ENCODE measurements at places on chromosomes 7 and 10.

GRCh38 chr10:97012470-97012869, 173.3 kb downstream of the SLIT1 start:
- DNase-seq = no peak

DNA sequence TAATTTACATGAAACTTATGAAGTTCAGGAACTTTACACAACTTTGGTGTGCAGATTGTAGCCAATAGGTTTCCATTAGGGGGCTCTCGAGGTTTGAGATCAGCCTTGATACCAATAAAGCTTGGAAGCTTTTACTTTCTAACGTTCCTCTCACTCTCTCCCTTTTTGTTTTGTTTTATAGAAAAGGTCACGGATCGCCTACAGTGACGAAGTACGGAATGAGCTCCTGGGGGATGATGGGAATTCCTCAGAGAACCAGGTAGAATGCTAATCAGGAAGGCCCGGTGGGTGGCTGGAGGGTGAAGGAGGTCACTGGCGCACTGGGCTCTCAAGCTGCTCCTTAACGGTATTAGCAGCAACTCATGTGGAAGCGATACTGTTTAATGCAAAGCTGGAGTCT, 79.9 kb downstream of the VTI1A start:
- DNase-seq = no peak

DNA sequence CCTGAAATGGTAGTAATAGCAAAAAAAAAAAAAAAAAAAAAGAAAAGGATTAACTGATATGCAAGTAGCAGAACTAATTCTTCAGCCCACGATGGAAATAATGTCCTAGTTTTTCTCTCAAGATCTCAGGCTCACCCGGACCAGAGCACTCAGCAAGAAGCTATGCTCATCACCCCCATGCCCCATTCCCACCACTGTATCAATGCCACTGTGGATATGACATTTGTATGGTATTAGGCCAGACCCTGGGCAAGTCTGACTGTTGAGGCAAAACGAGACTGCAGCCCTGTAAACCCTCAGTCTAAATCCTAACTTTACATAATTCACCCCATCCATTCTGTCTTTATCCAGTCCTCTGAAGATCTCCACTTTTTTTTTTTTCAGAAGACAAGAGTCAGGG, 186.1 kb upstream of the KLF14 start:
- no peak for DNase-seq

DNA sequence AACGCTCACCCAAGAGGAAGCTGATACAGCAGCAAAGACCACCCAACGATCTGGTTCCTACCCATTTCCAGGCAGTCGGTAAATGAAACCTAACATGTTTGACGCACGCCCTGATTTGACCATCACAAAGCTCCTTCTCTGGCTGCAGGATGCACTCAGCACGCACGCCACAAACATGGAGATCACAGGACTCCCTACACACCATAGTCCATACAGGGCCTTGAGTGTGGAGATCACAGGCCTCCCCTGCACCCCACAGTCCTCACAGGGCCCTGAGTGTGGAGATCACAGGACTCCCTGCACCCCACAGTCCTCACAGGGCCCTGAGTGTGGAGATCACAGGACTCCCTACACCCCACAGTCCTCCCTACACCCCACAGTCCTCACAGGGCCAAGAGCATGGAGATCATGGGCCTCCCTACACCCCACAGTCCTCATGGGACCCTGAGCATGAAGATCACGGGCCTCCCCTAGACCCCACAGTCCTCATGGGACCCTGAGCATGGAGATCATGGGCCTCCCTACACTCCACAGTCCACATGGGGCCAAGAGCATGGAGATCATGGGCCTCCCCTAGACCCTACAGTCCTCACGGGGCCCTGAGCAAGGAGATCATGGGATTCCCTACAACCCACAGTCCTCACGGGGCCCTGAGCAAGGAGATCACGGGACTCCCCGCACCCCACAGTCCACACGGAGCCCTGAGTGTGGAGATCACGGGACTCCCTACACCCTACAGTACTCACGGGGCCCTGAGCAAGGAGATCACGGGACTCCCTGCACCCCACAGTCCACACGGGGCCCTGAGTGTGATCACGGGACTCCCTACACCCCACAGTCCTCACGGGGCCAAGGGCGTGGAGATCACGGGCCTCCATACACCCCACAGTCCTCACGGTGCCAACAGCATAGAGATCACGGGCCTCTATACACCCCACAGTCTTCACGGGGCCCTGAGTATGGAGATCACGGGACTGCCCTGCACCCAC, 409.2 kb downstream of the DNAJB6 start:
- DNase-seq = no peak

DNA sequence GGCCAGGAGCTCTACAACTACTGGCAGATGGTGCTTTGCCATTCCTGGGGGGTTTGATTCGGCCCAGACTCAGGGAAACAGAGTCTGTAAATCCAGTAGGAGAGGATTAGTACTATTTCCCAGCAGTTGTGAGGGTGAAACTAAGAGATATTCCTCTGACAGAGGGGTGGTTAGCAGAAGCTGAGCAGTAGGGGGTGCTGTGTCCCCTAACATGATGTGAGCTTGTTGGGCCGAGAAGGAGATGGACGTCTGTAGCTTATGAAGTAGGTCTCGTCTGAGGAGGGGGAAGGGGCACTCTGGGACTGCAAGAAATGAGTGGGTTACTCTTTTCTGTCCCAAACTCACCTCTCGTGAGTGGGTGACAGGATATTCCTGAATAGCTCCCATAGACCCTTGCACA, 179.2 kb upstream of the MBL2 start:
- no peak for DNase-seq

GRCh38 chr7:98992076-98992475, 113.7 kb downstream of the TRRAP start:
- DNase-seq = no peak

DNA sequence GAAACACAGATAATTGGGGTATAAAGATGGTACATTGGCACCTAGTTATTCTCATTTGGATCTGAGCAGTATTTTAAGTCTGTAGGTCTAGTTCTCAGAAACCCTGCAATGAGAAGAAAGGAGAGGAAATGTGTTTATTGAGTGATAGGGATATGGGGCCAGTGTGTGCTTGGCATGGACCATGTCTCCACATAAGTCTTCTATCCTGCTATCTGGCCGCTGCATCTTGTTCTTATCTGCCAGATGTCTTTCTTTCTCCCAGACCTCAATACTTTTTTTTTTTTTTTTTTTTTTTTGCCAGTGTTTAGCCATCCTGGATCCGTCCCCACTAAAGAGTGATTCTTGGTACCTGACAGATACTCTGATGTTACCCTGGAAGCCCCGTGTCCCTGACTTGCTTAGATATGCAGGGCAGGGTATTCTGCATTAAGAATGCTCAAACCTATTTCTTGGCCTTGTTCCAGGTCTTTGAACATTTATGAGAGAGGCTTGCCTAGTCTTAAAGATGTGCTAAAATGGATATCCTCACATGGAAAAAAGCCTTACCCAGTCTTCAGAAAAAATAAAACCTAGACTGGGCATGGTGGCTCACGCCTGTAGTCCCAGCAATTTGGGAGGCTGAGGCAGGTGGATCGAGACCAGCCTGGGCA, 10.0 kb downstream of the MTURN start:
- no peak for DNase-seq

DNA sequence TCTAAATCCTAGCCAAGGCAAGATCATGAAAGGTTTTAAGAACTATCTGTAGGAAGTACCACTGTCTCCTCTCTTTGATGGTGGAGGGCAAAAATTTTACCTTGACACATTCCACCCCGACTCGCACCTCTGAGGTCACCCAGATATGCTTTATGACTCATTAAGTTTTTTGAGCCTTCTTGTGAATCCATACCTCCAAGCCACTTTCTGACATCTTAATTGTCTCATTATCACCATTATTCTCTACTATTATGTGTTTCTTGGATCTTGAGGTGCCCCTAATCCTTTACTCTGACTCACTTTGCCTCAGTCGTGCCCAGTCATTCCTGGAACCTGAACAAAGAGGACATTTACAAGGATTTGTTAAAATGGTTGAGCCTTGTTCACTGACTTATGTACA, 146.6 kb downstream of the RAPGEF5 start:
- DNase-seq = no peak

- DNase-seq = no peak
Observed at GRCh38 chr10:84200537-84201243, 6.4 kb downstream of the CDHR1 start.

DNA sequence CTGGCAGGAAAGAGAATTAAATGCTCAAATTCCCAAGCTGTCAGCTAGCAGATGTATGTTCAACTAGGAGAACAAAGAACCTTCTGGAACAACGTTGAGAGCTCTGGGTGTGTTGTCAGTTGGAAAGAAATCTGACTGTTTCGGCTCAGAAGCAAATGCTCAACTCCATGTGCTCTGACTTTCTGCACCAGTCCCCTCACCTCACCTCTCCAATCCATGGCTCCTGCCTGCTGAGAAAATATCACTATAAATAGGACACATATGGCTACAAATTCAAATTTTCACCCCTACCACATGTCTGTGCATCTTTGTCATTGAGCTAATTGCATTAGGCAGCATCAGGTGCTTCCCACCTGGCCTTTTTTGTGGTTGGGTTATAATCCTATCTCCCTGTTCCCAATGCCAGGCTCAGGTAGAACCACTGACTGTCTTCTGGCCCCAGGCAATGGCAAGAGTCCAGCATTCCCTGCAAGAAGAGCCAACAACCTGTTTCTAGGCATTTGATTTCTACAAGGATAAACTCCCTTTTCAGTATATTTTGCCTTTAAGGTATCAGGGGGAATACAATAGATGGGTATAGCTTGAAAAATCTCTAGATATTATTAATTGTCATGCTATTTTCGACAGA, 142.6 kb upstream of the LSM8 start:
- DNase-seq = no peak

DNA sequence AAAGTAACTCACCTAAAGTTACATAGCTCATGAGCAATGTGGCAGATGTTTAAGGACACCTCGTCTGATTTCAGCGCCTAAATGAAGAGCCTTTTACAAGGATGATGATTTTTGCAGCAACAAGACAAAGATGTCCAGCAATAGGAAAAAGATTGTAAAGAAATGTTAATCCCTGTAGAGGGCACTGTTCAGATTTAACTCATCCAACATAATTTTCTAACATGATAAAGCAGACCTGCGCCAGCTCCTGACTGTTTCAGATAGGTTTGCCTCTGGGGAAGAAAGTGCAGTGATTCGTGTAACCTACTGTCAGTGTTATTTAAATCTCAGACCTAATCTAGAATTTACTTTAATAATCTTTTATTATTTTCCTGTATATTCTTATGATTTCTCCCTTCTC, 595.2 kb downstream of the AUTS2 start:
- DNase-seq = no peak

DNA sequence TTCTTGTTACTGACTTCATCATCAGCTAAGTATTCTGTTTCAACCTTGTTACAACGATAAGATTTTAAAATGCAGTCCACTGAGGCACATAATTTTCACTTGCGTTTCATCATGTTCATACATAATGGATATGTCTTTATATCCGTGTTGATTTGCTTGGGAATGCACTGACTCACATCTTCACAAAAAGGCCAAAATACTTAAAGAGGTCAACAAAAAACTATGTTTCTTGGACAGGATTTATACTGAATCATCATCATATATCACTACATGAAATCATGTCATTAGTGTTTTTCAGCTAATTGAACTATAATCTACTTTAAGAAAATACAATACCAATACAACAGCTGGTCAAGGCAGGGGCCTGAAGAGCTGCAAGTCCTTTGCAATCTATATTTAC, 324.5 kb upstream of the KLF6 start:
- DNase-seq = no peak

- DNase-seq = peak; percentile 96
Observed at GRCh38 chr7:5425507-5426225, 2.0 kb upstream of the TNRC18 start.

DNA sequence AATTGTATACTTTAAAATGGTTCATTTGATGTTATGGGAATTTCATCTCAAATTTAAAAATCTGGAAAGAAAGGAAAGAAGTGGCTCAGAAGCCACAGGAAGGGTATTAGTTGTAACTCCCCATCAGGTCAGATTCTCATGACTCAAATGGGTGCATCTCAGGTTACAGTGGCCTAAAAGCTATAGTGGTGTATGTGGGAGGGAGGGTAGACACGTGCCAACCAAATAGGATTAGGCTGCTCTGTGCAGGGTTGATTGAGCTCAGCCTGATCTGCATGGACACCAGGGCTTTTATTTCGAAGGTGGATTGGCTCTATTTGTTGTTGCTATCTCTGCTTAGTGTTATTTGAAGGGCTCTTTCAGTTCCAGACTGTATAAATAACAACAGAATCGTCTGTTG, 121.5 kb upstream of the PRR15 start:
- no peak for DNase-seq

DNA sequence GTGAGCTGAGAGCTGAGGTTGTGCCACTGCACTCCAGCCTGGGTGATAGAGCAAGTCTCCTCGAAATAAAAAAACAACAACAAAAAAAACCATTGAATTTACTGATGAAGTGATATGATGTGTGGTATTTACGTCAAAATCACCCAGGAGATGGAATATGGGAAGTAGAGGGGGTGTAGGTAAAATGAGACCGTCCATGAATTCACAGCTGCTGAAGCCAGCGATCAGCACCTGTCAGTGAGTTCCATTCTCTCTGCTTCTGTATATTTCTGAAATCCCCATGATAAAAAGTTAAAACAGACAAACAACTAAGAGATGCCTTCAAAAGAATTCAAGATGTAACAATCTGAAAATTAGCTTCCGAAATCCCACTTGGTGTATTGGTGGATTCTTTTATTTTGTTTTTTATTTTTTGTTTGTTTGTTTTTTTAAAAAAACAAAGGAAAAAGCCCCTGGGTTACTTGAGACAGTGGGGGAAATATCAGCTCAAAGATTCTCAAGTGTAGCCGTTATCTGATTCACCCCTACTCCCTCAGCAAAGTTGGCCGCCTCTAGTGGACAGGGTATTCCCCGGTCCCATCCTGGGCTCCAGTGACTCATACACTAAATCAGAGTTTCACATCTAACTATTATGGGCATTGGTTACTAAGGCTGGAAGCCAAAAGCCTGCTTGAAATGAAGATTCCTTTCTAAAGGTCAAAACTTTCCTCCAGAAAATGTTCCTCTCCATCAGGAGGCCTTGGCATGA, 76.4 kb downstream of the MAP3K8 start:
- peak; percentile 25 for DNase-seq

GRCh38 chr10:23310404-23310803, 34.2 kb downstream of the C10orf67 start:
- no peak for DNase-seq

- DNase-seq = peak; percentile 82
Observed at GRCh38 chr10:103276896-103277712, at the start of gene INA. Gene INA, plus strand, starts transcription at chr10:103277138. Its CDS starts 74 bp downstream, at chr10:103277212.

GRCh38 chr10:5885619-5886018, 4.1 kb downstream of the ANKRD16 start:
- no peak for DNase-seq

GRCh38 chr10:7261351-7261750, 149.5 kb downstream of the SFMBT2 start:
- peak; percentile 62 for DNase-seq

DNA sequence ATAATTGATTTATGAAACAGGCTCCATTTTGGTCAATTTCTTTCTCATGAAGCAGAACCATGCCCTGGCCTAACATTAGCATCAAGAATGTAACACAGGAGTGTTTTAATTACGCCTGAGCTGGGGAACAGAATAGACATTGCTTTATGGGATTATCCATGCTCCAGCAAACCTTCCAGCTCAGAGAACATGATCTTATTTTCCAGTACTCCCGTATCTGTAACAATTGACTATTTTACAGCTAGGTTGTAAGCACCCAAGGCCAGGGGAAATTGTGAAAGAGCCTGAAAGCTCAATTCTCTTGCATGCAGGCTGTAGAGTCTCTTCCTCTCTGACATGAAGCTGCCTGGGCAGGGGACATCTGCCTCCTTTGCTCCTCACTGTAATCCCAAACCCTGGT, 30.8 kb upstream of the CRYGN start:
- no peak for DNase-seq

Measured in foreskin fibroblast (primary cell).